Left colon (tissue), 2 donors: ENCODE measurements at places on chromosomes 5 and 9. TPM values are rescaled to one million over a fixed set of nuclear protein-coding genes. Genes with fewer than 3 reads are reported as not detected.

DNA sequence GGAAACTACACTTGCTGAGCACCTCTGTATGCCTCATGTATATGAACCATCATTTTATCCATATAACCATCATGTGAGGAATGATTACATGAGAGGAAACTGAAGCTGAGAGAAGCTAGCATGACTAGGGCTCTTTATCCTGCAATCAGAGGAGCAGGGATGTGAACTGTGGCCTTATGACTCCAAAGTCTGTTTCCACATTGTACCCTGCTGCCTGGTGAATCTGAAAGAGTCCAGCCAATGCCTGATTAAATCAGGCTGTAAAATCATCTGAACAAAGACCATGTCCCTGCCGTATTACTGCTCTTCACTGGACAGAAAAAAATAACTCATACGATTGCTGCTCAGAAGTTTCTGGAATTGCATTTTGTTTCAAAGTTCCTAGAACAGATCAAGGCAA is 67.0 kb downstream of the LPAR1 start:
- no peak for DNase-seq

The TTC16 gene
- total RNA-seq, result not detected

The CYSRT1 gene
- total RNA-seq, result 0.43 TPM

- peak; percentile 81 for DNase-seq
These were observed at the start of gene SUSD3 for GRCh38 chr9:93058355-93059010. TSS of gene SUSD3 (plus strand) at chr9:93058701. CDS start at chr9:93058743, 42 bp downstream.

The CDC25C gene
- 2.4 TPM for total RNA-seq

DNA sequence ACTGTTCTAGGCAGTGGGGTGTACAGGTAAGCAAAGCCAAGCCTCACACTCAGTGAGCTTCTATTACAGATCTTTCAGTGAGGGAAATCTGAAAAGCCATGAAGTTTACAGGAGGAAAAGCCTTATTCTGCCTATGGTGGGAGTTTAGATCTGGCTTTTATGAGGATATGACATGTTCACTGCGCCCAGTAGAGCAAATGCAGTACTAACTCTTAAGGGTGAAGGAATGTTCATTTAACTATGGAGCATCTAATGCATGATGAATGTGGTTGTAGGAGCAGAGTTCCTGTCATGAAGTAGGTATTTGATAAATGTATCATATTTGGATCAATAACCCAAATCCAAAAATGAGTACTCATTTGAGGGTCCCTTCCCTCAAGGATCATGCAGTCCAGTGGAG is 230.2 kb upstream of the PAPPA start:
- DNase-seq, result no peak
